ENCODE measurements at places on chromosomes 11 and 22.

- no peak for DNase-seq
These were observed 3.6 kb upstream of the TBC1D22A start for GRCh38 chr22:46758867-46759290.

DNA sequence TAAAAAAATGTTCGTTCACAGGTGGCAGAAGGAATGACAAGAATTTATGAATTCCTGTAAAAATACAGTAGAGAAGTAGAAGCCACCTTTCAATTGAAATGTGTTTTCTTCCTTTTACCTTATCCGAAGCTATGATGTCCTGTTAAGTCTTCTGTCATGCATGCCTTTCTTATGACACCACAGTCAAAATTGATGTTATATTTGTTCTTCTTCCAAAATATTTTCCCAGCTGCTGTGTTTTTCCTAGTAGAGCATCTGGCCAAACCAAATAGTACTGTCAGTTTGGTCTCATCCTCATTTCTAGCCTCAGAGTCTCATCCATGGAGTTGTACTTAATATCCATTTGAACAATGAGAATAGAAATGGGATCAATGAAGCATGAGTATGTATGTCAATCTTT, 206.1 kb downstream of the PGR start:
- DNase-seq: no peak

- DNase-seq: no peak
These were observed 73.4 kb upstream of the WT1 start for GRCh38 chr11:32508780-32509179.

DNA sequence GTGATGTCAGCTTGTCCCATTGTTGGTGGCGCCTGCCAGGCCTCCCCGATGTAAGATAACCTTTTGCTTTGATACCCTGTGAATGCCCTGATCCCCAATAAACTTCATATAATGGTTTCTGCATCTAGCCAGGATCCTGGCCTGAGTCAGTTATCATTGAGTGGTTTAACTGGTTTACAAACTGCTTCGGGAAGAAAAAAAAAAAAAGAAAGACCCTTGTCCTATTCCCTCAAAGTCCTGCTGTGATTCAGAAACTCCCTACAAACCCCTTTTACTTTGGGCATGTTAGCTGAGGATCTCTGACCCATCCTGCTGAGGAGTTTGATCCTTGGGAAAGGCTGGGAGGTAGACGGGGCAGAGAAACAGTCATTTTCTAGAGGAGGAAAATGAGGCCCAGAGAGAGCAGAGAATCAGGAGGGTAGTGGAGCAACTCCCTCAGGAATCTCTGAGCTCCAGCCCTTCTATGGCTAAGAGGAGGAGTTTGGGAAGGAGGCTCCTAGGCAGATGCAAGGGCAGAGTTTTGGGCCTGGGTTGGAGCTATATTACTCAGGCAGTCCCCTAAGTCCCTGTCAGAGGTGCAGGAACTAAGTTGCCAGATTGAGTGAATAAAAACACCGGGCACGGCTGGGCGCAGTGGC, 5.4 kb upstream of the CYB5R3 start:
- no peak for DNase-seq

GRCh38 chr11:57214098-57214417, 23.0 kb downstream of the APLNR start:
- DNase-seq: no peak

Measured in GM12878 (cell line).